Naive thymus-derived CD8-positive, alpha-beta T cell (primary cell): ENCODE measurements at places on chromosomes 11 and 22. TPM values are rescaled to one million over a fixed set of nuclear protein-coding genes. Genes with fewer than 3 reads are reported as not detected.

DNA sequence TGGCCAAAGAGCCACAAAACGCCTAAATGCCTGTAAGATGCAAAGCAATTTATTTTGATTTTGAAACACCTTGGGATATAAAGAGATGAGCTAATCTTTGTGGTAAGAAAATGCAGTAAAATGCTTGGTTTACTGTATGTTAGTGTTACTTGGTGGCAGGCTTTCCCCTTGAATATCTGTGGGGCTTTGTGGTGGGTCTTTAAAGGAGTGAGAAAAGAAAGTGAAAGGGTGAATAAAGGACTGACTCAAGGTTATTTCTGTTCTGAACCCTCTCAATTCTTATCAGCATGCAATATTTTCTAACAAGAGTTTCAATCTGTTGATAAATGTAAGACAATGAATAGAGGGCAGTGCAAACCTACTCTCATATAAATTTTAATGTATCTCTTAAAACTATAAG is 1555.9 kb upstream of the RAG2 start:
- peaks cover 10% of the 10 kb centered on the region for H3K4me1 ChIP-seq
- no peak overlapping the region for H3K27ac ChIP-seq
- DNase-seq: no peak
- no peaks in the 10 kb centered on the region for H3K27me3 ChIP-seq
- no peaks in the 10 kb centered on the region for H3K36me3 ChIP-seq
- H3K4me3 ChIP-seq: no peak overlapping the region

VWCE gene
- total RNA-seq: 0.94 TPM

- H3K4me1 ChIP-seq: peaks cover 58% of the 10 kb centered on the region
- H3K4me3 ChIP-seq: peak overlapping the region; percentile 79
- H3K27ac ChIP-seq: peak overlapping the region; percentile 100
- peak; percentile 98 for DNase-seq
These were observed 26.7 kb downstream of the CD44 start for GRCh38 chr11:35165423-35166368.

GRCh38 chr11:5666402-5666793 is 18.5 kb downstream of the TRIM5 start:
- H3K36me3 ChIP-seq: peaks cover 57% of the 10 kb centered on the region
- H3K4me1 ChIP-seq: no peaks in the 10 kb centered on the region
- DNase-seq: no peak
- no peaks in the 10 kb centered on the region for H3K27me3 ChIP-seq

TSPAN4 gene
- total RNA-seq: 8.9 TPM

GRCh38 chr11:2355000-2355644 is 22.0 kb upstream of the CD81 start:
- H3K27ac ChIP-seq: no peak overlapping the region
- no peaks in the 10 kb centered on the region for H3K36me3 ChIP-seq
- no peaks in the 10 kb centered on the region for H3K4me1 ChIP-seq
- no peak for DNase-seq
- H3K4me3 ChIP-seq: no peak overlapping the region

- H3K36me3 ChIP-seq: no peaks in the 10 kb centered on the region
- no peak overlapping the region for H3K27ac ChIP-seq
- DNase-seq: no peak
- H3K4me3 ChIP-seq: no peak overlapping the region
These were observed 39.7 kb upstream of the GALNT18 start for GRCh38 chr11:11661326-11662040.

NRXN2 gene
- 0.21 TPM for total RNA-seq

GRCh38 chr22:49010901-49011300 is 816.8 kb downstream of the BRD1 start:
- H3K36me3 ChIP-seq: no peaks in the 10 kb centered on the region
- no peak overlapping the region for H3K27ac ChIP-seq
- H3K27me3 ChIP-seq: peaks cover 2% of the 10 kb centered on the region
- no peak for DNase-seq
- H3K4me1 ChIP-seq: no peaks in the 10 kb centered on the region
- H3K4me3 ChIP-seq: no peak overlapping the region

GRCh38 chr22:48004038-48004437 is 1241.6 kb downstream of the TBC1D22A start:
- H3K27ac ChIP-seq: no peak overlapping the region
- no peaks in the 10 kb centered on the region for H3K4me1 ChIP-seq
- no peaks in the 10 kb centered on the region for H3K27me3 ChIP-seq
- H3K36me3 ChIP-seq: no peaks in the 10 kb centered on the region
- H3K4me3 ChIP-seq: no peak overlapping the region

- H3K27me3 ChIP-seq: no peaks in the 10 kb centered on the region
- no peak overlapping the region for H3K27ac ChIP-seq
- H3K36me3 ChIP-seq: no peaks in the 10 kb centered on the region
- no peak overlapping the region for H3K4me3 ChIP-seq
- no peaks in the 10 kb centered on the region for H3K4me1 ChIP-seq
These were observed 359.0 kb downstream of the JRKL start for GRCh38 chr11:96748639-96749370.

- H3K27me3 ChIP-seq: no peaks in the 10 kb centered on the region
- H3K27ac ChIP-seq: no peak overlapping the region
- DNase-seq: no peak
These were observed 313.0 kb downstream of the BRD1 start for GRCh38 chr22:49514641-49515040.

GRCh38 chr11:123238297-123238696 is 43.2 kb upstream of the CLMP start:
- H3K4me3 ChIP-seq: no peak overlapping the region
- no peak for DNase-seq
- no peaks in the 10 kb centered on the region for H3K36me3 ChIP-seq
- peaks cover 3% of the 10 kb centered on the region for H3K27me3 ChIP-seq
- peaks cover 9% of the 10 kb centered on the region for H3K4me1 ChIP-seq
- H3K27ac ChIP-seq: no peak overlapping the region

- peaks cover 45% of the 10 kb centered on the region for H3K4me1 ChIP-seq
- peaks cover 39% of the 10 kb centered on the region for H3K36me3 ChIP-seq
- DNase-seq: peak; percentile 3
These were observed 885 bp downstream of the TRMU start for GRCh38 chr22:46336119-46337078.

OR6A2 gene
- total RNA-seq: not detected

CAPN5 gene
- total RNA-seq: 9.9 TPM

- H3K27ac ChIP-seq: no peak overlapping the region
- no peaks in the 10 kb centered on the region for H3K4me1 ChIP-seq
- no peak for DNase-seq
- H3K27me3 ChIP-seq: peaks cover 3% of the 10 kb centered on the region
- no peaks in the 10 kb centered on the region for H3K36me3 ChIP-seq
- H3K4me3 ChIP-seq: no peak overlapping the region
These were observed 86.1 kb downstream of the ARHGAP8 start for GRCh38 chr22:44838316-44839016.

IGSF22 gene
- total RNA-seq: 4.1 TPM

- no peaks in the 10 kb centered on the region for H3K27me3 ChIP-seq
- no peak for DNase-seq
- H3K27ac ChIP-seq: peak overlapping the region; percentile 76
- H3K4me3 ChIP-seq: peak overlapping the region; percentile 36
- no peaks in the 10 kb centered on the region for H3K36me3 ChIP-seq
These were observed 38.8 kb upstream of the POU2AF1 start for GRCh38 chr11:111417766-111418435.

DNA sequence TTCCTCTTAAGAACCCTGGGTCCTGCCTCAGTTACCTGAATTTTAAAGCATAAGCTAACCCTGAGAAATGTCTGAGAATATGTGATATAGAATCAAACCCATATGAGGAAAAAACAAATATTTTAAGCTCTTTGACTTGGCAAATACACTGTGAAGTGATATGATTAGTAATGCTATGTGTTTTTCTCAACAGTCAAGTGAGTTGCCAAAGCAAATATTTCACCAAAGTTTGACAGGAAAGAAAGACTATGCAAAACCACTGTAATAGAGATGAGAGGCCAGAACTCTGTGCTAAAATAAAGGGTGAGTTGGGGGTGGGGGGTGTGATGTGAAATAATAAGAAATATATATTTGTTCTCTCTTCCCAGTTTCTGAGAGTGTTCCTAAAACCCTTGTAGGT is 613.5 kb upstream of the CCDC179 start:
- no peaks in the 10 kb centered on the region for H3K36me3 ChIP-seq
- H3K4me3 ChIP-seq: no peak overlapping the region
- no peak for DNase-seq

SAA2 gene
- not detected for total RNA-seq

DNA sequence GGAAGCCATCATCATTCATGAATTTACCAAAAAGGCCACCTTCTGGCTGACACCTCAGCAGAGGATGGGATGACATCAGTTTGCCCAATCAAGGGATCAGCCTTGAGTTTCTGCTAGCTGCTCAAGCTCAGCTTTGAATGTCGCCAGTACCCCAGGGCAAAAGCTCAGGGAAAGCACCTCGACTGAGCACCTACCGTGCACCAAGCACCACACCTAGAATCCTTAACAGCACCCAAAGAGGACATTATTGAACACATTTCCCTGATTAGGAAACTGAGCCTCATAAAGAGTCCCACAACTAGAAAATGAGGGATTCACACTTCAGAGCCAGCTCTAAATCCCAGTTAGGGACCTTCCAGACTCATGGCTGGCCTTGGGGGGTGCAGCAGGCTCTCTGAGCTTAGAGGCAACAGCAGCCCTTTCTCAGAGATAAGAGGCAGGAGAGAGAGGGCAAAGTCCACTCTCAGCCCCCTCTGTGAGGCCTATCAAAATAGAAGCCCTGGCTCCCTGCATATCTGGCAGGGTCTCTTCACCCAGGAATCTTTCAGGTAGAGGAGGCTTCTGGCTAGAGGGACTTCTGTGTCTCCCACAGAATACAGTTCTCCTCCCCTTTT is 13.4 kb upstream of the DAGLA start:
- H3K4me3 ChIP-seq: no peak overlapping the region
- H3K27me3 ChIP-seq: peaks cover 6% of the 10 kb centered on the region
- DNase-seq: no peak
- no peaks in the 10 kb centered on the region for H3K4me1 ChIP-seq
- no peak overlapping the region for H3K27ac ChIP-seq

DNA sequence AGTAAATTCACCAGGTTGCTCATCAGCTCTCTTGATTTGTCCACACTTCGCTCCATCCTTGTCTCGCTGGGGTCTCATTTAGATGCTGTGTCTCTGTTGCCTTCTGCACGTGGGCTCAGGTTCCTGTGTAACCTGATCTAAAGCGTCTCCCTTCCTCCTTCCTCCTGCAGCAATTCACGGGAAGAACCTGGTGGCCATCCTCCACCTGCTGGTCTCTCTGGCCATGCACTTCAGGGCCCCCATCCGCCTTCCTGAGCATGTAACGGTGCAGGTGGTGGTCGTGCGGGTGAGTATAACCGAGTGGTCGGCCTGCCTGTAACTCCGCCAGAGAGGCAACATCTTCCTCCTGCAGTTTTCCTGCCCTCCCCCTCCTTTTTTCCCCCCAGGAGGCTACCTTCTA is 48.0 kb upstream of the PARVG start:
- no peak overlapping the region for H3K4me3 ChIP-seq
- peaks cover 21% of the 10 kb centered on the region for H3K36me3 ChIP-seq
- DNase-seq: no peak
- no peaks in the 10 kb centered on the region for H3K4me1 ChIP-seq
- H3K27ac ChIP-seq: no peak overlapping the region
- H3K27me3 ChIP-seq: peaks cover 2% of the 10 kb centered on the region

- no peak overlapping the region for H3K27ac ChIP-seq
- peaks cover 27% of the 10 kb centered on the region for H3K4me1 ChIP-seq
- H3K36me3 ChIP-seq: no peaks in the 10 kb centered on the region
- no peak for DNase-seq
These were observed 8.2 kb downstream of the ALX4 start for GRCh38 chr11:44301564-44302271.

DNA sequence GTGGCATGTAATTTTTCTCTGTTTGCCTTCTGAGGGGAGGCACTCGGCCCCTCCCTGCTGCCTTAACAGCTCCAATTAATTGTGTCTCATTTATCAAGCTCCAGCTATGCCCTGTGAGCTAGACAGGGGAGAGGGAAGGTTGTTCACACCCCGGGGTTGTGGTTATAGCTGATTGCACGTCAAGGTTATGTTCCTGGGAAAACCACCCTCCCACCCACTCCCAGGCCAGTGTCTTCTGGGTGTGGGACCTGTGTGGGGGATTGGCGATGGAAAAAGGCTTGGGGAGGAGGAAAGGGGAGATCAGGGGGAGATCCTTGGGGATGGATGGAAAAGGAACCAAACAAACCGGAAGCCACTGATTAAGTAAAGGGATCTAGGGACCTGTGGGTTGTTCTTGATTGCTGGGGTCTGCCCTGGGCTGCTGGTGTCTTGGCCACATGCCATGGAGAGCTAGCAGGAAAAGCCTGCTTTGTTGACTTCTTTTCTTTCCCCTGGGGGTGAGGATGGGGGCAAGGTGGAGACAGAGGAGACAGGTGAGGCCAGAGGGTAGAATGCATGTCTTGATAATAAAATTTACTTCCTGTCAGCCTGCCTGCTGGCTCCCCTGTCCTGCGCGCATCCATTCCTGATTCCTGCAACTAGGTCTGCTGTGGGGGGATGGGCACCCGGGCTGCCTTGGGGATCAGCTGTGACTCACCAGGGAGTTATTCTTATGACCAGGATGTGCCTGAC is 13.5 kb upstream of the SORL1-AS1 start:
- H3K36me3 ChIP-seq: peaks cover 18% of the 10 kb centered on the region
- DNase-seq: no peak
- peak overlapping the region; percentile 94 for H3K27ac ChIP-seq
- no peaks in the 10 kb centered on the region for H3K27me3 ChIP-seq
- peaks cover 99% of the 10 kb centered on the region for H3K4me1 ChIP-seq

ZP1 gene
- not detected for total RNA-seq

DNA sequence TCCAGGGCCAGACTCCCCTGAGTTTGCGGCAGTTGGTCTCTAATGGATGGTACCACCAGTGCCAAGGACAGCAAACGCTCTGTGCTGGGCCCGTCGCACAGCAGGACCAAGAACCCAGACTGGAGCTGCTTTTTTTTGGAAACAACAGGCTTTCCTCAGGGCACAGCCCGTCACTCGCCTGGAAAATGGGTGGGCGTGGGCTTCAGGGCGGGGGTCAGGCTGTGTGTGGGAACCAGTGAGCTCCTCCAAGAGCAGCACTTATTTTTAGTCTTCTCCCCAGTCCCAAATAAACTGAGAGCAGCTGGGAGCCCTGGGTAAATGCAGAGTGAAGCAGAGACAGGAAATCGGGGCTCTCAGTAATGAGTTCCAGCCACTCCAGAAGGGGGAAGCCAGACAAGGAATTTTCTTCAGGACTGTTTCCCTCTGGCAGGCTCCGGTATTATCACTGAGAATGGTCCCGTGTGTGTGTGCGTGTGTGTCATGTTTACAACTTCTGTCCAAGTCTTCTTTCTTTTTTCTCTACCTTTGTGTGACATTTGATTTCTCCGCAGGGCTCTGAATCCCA is 63.0 kb downstream of the PPFIBP2 start:
- H3K27me3 ChIP-seq: peaks cover 27% of the 10 kb centered on the region
- DNase-seq: no peak

OR4D6 gene
- total RNA-seq: not detected
